ENCODE measurements at places on chromosomes 3 and 15.
A peak's percentile ranks its signal among the peaks of the same experiment; 100 is the strongest.

GRCh38 chr15:73699249-73700040 lies 15.3 kb downstream of the CD276 start:
- DNase-seq: no peak

GRCh38 chr3:161163297-161163696 lies 57.8 kb upstream of the NMD3 start:
- no peak for DNase-seq

- no peak for DNase-seq
Measured at GRCh38 chr3:70871909-70872656, 559.6 kb upstream of the MDFIC2 start.

GRCh38 chr3:138347960-138348753 lies at the start of gene MRAS:
Gene MRAS, plus strand, starts transcription at chr3:138348579. Its CDS starts 24,305 bp downstream, at chr3:138372884.
- DNase-seq: peak; percentile 81
